ENCODE measurements at places on chromosomes 2 and 18.

- DNase-seq = no peak
Observed at GRCh38 chr18:3869848-3870247, 419.9 kb downstream of the TGIF1 start.

DNA sequence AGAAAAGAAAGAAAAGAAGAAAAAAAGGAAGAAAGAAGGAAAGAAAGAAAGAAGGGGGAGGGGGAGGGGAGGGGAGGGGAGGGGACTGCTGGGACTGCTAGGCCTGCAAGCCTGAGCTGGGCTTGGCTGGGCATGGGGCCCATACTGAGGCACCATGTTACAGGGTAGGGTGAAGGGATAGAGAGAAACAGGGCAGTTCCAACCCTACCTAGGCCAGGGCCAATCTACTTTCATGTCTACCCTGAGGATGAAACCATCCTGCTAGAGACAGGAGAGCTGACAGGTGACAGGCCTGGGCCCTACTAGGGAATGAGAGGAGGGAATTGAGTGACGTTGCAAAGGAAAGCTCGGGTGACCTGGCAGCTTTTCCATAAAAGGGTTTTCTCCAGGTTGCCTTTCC, 41.7 kb downstream of the TEX44 start:
- no peak for DNase-seq

- no peak for DNase-seq
Observed at GRCh38 chr18:78579854-78580577, 399.6 kb upstream of the SALL3 start.

DNA sequence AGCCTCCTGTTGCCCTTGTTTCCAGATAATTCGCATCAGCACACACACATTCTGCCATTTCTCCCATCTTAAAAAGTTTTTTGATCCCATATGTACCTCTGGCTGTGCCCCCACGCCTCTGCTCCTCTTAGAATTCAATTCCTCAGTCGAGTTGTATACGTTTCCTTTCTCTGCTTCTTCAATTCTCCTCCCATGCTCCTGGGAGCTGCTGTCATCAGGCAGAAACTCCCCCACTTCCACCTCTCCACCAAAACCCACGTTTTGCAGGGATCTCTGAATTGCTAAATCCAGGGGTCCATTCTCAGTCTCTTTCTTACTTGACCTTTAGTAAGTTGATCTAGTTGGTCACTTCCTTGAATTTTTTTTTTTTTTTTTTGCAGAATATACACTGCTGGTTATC, 98.8 kb downstream of the VWA3B start:
- DNase-seq = no peak

GRCh38 chr2:234368861-234369261, 128.0 kb downstream of the ARL4C start:
- DNase-seq = no peak

GRCh38 chr2:170548304-170548703, 166.8 kb upstream of the SP5 start:
- no peak for DNase-seq

GRCh38 chr2:64323197-64323596, 130.8 kb upstream of the LGALSL start:
- DNase-seq = no peak

DNA sequence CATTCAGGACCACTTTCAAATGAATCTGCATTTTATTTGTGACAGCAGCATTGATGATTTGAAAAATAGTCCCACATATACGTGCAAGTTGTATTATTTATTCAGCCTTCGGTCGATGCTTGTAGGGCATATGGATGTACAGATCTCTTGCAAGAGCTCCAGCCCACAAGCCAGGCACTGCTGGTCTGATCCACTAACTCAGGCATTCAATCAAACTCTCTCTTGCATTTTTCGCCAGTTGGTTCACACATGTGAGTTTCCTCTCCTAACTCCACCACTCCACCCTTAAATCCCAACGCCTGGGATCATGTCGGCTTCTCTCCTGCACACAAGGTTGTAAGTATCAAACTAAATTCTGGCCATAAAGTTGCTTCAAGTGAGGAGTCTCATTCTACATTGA, 318.7 kb downstream of the CYP26B1 start:
- DNase-seq = no peak

DNA sequence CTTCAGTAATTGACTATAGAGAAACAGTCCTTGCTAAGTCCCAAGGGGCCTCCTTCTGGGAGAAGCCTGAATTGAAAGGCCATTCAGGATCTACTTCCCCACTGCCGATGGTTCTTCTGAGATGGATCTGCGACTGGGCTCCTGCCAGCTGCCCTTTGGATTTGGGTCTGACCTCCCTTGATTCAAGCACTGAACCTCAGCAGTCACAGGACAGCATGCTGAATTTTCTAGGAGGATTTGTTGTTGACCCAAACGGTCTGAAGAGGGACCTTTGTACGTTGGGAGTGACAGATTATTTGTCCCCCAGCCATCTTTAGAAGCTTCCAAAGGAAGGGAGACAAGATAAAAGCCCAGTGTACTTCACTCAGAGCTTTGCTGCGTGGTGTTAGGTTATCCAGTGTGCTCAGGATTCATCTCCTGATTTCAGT, 67.1 kb downstream of the NXPH2 start:
- DNase-seq = no peak

DNA sequence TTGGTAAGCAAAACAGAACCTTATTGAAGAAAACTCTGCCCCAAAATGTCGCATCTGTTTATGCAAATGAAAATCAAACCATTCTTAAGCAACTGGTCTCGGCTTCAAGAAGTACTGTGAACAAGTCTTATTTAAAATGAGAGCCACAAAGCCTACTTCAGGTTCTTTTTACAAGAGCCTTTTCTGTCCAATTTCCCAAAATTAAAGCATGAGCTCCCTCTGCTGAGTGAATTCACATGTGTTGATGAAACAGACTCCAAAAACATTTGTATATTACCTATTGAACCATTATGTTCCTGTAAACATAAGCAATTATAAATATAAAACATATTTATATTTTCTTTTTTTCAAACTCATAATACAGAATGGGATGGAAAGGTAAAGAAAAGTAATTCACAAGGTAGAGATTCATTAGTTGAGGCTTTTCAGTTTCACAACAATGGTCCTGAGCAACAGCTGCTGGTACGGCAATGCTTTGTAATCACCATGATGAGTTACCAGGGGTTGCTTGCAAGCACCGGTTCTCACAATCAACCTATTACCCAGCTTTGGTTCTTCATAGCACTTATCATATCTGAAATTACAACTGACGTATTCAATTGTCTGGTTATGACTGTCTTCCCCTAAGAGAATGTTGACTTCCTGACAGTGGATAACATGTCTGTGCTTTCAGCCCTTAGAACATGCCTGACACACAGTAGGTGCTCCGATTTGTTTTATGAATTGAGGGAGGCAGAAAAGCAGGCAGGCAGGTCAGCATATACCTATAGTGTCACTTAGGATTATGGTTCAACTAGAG, 108.4 kb upstream of the BZW1 start:
- no peak for DNase-seq

DNA sequence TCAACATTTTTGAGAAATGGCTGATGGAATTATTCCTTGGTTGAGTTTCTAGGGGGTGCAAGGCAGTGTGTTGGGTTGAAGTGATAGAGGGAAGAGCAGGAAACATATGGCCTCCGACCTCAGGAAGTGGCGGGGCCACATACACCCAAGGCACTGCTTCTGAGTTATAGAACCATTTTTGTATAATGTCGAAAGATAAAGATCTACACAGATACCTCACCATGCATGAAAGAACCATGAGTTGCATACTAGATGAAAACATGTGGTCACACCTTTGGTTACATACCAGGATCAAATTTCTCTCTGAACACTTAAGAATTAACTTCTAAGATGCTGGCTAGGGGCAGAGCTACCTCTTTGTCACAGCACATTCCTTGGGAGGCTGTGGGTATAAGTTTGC, 23.2 kb downstream of the LAMA3 start:
- DNase-seq = no peak

GRCh38 chr2:144516981-144517865, 2.7 kb downstream of the ZEB2 start:
- peak; percentile 68 for DNase-seq

DNA sequence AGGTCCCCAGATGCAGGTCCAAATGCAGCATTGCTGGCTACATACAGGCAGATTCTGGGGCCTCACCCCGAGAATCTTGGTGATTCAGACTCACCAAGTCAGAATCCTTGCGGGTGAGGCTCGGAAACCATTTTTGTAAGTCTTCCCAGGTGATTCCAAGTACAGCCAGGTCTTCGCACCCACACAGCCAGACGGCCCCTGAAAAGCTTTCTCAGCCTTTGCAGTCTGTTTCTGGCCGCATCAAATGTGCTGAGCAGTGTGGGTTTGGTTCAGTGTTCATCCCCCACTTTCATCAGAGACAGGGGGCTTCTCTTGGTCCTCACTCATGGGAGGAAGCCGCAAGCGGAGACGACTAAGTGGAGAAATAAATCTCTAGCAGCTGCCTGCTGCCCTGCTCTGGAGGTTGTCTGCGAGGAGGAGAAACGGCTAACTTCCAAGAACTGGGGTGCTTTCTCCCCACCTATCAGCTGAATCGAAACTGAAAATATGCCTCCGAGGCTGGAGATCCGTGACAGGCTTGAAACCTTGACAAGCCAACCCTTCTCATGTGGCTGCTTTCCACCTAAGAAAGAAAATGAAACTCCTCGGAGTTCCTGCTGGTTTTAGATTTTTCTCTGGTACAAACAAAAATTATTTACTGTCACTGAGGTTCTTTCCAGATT, 8.9 kb upstream of the TMEM185B start:
- DNase-seq = peak; percentile 93

- DNase-seq = no peak
Observed at GRCh38 chr18:62609764-62610163, 86.9 kb downstream of the ZCCHC2 start.

DNA sequence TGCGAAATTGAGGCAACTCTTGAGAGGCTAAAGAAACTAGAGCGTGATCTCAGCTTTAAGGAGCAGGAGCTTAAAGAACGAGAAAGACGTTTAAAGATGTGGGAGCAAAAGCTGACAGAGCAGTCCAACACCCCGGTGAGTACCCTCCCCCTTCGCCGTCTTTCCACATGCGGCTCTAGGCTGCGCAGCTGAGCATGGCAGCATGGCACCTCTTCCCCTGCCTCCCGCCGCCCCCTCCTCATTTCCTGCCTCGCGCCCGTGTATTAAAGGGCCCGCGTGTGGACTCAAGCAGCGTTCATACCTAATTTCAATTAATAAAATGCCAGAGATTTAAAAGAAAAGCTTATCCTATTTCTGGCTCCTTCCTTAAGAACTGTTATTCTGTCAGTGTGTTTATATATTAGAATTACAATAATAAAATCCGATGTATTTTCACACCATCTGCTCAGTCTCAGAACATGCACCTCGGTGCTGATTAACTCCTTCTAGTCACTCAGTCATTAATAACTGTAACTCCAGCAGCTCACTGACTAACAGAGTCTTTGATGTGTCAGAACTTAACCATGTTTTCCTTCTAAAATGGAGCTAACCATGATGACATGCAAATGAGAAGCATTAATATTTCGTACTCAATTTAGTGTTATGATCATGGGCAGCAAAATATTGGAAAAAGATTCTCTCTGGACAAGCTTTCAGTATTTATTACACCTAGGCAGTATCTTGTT, 137.4 kb upstream of the CDCA7 start:
- DNase-seq = no peak

DNA sequence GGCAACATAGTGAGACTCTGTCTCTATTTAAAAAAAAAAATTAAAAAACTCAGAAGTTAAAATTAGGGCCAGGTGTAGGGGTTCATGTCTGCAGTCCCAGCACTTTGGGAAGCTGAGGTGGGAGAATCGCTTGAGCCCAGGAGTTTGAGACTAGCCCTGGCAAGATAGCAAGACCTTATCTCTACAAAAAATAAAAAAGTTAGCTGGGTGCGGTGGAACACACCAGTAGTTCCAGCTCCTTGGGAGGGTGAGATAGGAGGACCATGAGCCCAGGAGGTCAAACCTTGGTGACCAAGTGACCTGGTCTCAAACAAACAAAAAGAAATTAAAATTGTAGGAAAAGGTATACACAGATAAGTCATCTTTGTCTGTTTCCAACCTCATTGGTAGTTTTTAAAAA, 11.3 kb downstream of the TTLL4 start:
- DNase-seq = no peak

- DNase-seq = no peak
Observed at GRCh38 chr2:241014764-241015163, 16.3 kb downstream of the SNED1 start.

DNA sequence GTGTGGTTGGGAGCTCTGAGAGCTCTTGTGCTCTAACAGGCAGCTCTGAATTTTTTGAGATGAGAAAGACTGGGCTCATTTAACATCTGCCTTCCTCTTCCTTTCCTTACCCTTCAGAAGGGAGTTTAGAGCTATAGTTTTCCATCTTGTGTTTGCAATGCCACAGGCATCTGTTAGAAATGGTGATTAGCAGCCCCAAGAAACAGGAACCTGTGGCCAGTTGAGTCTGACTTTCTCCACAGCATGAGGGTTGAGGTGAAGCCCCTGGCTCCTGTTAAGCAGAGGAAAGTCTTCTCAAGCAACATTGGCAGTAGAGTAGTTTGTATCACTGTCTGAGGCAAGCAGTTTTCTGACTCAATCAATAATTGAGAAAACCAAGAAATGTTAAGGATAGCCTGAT, 577.4 kb downstream of the ZEB2 start:
- DNase-seq = no peak

- no peak for DNase-seq
Observed at GRCh38 chr2:24866946-24867345, 53.1 kb downstream of the ADCY3 start.

DNA sequence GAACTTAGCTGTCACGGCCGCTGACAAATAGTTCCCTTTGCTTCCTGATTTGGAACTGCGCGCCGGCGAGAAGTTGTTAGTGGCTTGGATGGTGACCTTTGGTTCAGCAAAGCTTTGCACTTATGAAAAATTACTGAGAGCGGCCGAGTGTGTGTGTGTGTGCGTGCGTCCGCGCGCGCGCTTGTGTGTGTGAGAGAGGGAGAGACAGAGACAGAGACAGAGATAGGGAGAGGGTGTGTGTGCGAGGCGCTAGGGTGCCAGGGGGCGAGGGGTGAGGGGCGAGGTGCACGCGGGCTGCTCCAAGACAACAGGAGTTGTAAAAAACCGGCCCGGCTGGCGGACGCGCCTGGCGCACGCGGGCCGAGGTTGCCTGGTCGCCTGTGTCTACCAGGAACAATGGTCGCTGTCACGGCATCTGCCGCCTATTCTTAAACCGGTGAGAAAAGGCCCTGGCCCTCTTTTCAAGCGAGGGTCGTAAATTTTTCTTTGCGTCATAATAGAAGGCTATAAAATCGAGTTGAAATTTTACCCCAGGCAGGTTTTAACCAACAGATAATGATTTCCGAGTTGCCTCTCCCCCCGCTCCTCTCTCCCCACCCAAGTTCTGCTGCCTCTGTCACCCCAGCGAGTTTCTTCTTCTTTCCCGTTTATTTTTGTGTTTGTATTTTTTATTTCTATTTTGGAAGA, 535 bp downstream of the HOXD3 start:
- no peak for DNase-seq

DNA sequence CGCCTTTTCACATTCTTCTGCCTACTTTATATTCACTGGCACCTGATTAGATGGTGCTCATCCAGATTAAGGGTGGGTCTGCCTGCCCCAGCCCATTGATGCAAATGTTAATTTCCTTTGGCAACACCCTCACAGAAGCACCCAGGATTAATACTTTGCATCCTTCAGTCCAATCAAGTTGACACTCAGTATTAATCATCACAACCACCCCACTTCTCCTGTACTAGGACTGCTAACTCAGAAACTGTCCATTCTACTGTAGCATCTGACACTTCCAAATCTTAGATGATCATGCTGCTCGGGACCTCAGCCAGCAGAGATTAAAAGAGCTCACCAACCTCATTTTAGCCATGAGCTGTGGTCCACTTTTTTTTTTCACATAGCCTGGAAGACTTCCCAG, 268.5 kb downstream of the SATB2 start:
- DNase-seq = no peak

GRCh38 chr2:142693171-142693950, 184.1 kb upstream of the KYNU start:
- no peak for DNase-seq

All from CD4-positive, alpha-beta T cell treated with Interferon alpha-2 for 1 hour (primary cell).